ENCODE measurements at places on chromosomes 7 and 10.

DNA sequence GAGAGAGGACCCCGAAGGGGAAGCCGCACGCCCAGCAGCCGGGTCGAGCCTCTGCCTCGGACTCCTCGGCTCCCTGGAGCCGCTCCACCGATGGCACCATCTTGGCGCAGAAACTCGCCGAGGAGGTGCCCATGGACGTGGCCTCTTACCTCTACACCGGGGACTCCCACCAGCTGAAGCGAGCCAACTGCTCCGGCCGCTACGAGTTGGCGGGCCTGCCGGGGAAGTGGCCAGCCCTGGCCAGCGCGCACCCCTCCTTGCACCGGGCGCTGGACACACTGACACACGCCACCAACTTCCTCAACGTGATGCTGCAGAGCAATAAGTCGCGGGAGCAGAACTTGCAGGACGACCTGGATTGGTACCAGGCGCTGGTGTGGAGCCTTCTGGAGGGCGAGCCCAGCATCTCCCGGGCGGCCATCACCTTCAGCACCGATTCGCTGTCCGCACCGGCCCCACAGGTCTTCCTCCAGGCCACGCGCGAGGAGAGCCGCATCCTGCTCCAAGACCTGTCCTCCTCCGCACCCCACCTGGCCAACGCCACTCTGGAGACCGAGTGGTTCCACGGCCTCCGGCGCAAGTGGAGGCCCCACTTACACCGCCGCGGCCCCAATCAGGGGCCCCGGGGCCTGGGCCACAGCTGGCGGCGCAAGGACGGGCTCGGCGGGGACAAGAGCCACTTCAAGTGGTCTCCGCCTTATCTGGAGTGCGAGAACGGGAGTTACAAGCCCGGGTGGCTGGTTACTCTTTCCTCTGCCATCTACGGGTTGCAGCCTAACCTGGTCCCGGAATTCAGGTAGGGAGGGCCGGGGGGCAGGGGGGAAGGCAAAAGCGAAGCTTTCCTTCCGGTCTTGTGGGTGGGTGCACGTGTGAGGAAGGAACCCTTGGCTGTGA, 973 bp downstream of the GPR158 start:
- no peaks in the 10 kb centered on the region for H3K4me1 ChIP-seq
- H3K27ac ChIP-seq, result no peak overlapping the region
- no peak for DNase-seq
- no peaks in the 10 kb centered on the region for H3K36me3 ChIP-seq
- H3K27me3 ChIP-seq, result peaks cover 52% of the 10 kb centered on the region
- no peak overlapping the region for H3K4me3 ChIP-seq

GRCh38 chr10:15211464-15211979, 43.0 kb upstream of the NMT2 start:
- H3K4me1 ChIP-seq, result peaks cover 28% of the 10 kb centered on the region
- H3K36me3 ChIP-seq, result no peaks in the 10 kb centered on the region
- no peak for DNase-seq
- H3K27ac ChIP-seq, result no peak overlapping the region
- H3K4me3 ChIP-seq, result no peak overlapping the region
- no peaks in the 10 kb centered on the region for H3K27me3 ChIP-seq

DNA sequence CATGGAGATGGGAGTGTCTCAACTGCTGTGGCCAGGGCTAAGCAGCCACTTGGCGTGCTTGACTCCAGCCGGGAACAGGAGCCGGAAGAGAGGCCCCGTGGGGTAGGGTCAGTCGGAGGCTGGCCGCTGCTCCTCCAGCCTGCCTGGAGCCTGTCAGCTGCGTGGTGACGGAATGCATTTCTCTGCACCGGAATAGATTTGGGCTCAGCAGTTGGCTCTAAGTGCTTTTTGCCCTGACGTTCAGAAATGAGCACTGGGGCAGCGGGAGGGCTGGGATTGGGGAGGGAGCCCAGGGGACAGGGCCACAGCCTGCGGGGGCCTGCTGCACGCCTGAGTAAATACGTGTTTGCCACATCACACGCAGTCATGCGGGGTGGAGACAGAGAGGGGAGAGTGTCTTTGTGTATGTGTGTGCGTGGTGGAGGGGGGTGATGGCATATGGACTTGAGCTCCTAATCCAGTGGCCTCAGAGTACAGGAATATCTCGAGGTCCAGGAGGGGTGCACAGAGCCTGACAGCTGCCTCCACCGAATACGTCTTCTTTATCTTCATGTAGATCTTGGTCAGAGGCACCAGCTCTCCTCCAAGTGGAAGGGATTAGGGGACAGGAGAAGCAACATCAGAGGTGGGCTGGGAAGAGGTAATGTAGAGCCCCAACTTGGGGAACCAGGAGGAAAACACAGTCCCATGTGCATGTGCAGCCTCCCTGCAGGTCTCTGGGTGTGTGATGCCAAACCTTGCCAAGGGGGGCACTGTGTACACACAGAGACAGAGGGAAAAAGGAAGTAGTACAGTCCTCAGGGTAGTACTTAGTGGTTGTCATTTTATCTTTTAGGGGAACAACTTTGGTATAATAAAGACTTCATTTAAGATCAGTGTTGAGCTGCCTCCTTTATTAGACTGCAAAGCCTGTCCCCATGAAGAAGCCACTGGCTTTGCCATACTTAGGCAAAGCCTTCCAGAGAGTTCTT, 151.4 kb downstream of the CDH23 start:
- DNase-seq, result no peak
- H3K4me1 ChIP-seq, result peaks cover 11% of the 10 kb centered on the region
- no peaks in the 10 kb centered on the region for H3K36me3 ChIP-seq
- H3K4me3 ChIP-seq, result no peak overlapping the region

- H3K4me1 ChIP-seq, result no peaks in the 10 kb centered on the region
- peaks cover 5% of the 10 kb centered on the region for H3K27me3 ChIP-seq
- H3K4me3 ChIP-seq, result no peak overlapping the region
- DNase-seq, result no peak
- no peak overlapping the region for H3K27ac ChIP-seq
Observed at GRCh38 chr10:128631801-128632241, 505.6 kb upstream of the MKI67 start.
